Right lung (tissue), 10 donors: ENCODE measurements at places on chromosomes 5 and 9. TPM values are rescaled to one million over a fixed set of nuclear protein-coding genes. Genes with fewer than 3 reads are reported as not detected.

GRCh38 chr5:44801992-44802391 is 6.8 kb upstream of the MRPS30 start:
- no peak for DNase-seq

Gene PHF24
- polyA plus RNA-seq: 0.27 TPM

- no peak for DNase-seq
These were observed 13.2 kb upstream of the SLC25A48 start for GRCh38 chr5:135821061-135821801.

DNA sequence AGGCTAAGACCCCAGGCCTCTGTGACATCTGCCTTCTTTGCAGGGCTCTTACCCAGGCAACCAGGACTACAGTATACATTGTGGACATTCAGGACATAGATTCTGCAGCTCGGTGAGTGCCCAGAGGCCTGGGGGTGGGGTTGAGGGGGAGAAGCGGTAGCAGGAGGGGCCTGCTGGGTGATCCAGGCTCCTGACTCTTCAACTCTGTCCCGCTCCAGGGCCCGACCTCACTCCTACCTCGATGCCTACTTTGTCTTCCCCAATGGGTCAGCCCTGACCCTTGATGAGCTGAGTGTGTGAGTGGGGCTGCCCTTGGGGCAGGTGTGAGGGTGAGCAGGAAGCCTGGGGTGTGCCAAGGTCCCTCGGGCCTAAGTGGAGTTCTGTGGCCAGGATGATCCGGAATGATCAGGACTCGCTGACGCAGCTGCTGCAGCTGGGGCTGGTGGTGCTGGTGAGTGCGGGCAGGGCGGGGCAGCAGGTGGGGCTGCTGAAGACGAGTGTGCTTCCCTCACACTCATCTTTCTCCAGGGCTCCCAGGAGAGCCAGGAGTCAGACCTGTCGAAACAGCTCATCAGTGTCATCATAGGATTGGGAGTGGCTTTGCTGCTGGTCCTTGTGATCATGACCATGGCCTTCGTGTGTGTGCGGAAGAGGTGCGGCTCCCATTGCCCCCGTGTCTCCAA is 19.8 kb downstream of the GPRIN1 start:
- DNase-seq: no peak

- DNase-seq: no peak
These were observed 171.8 kb downstream of the XRCC4 start for GRCh38 chr5:83249156-83249555.

- no peak for DNase-seq
These were observed 234.5 kb upstream of the TRIM32 start for GRCh38 chr9:116452634-116453033.

Gene GFI1B
- polyA plus RNA-seq: 0.70 TPM

DNA sequence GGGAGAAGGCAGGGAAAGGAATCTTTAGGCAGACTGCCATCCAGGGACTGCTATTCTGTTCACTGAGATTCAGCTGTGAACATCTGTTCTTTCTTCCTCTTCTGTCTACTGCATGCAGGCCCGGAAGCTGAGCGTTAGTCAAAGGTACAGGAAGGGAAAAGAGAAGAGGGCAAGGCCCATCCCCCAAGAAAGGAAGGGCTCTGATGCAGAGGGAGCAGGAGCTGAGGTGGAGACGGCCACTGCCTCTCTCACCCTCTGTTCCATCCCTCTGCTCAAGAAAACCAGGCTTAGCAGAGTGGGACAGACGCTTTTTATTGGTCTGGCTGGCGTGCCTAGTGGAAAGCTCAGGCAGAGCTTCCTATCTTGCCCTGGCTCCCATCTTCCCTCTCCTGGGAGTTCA is 57.6 kb downstream of the PFDN1 start:
- no peak for DNase-seq

- no peak for DNase-seq
These were observed 61.8 kb upstream of the ZBTB43 start for GRCh38 chr9:126743041-126743440.

- DNase-seq: no peak
These were observed 24.7 kb downstream of the UNC13B start for GRCh38 chr9:35186524-35186923.

Gene INSYN2B
- polyA plus RNA-seq: 4.9 TPM
